ENCODE measurements at places on chromosomes 16 and 17.

DNA sequence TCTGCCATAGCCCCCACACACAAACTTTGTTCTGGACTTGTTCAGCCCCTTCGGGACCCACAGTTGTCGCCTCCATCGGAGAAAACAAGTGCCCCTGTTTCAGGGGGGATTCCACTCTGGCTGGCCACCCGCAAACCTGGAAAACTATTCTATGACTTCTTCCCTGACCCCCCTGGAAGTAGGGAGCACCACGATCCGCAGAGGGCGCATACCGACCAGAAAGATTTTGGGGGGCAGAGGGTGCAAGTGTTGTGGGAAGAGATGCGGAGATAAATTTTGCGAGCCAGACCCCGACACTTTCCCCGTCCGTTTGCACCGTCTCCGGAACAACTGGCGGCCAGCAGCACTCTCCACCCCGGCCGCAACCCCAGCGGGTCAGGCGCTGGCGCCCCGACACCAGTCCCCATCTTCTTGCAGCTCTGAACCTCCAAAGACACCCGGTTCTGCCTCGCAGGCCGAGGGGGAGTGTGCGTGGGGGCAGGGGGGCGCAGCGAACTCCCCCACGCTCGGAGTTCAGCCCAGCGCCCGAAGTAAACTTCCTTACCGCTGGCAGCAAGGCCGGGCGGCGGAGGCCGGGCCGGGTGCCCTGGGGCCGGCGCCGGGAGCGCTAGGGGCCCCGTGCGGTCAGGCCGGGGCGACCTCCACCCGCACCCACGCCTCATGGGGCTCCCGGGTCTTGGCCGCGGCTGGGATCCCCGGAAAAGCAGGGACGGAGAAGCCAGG, 744 bp downstream of the SALL1 start:
- no peak for DNase-seq

- no peak for DNase-seq
Measured at GRCh38 chr17:78844301-78845005, 3.8 kb upstream of the USP36 start.

GRCh38 chr17:19647697-19648474, 665 bp upstream of the ALDH3A2 start:
- DNase-seq: no peak

- no peak for DNase-seq
Measured at GRCh38 chr16:82010649-82011048, 621 bp downstream of the SDR42E1 start.

DNA sequence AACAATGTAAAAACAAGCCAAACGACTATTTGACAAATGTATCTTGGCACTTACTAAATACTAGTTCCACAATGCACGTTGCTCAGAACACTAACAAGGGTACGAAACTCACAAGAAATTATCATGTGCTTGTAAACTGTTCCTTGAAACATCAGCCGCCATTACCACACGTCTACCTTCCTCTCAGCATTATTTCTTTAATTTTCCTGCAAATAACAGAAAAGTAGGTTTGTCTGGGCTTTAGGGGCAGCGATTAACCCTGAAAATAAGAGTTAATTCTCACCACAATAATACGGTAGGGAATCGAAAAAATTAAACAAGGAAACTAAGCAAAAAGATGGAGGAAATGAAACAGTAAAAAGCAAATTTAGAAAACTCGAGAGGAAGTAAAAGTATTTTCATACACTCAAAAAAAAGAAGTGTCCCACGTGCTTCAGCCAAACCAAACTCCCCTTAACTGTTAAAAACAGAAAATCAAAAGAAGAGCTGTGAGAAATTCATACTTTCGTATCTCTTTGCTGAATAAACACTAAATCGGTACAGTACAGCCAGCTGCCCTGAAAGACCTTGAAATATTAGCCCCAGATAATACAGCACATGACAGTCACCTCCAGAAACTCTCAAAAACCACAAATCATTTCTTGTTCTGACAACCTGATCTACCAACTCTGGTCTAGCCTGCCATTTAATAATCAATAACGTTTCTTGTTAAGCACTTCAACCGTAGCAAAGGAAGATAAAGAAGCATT, 1.2 kb downstream of the ARHGAP17 start:
- no peak for DNase-seq

GRCh38 chr16:50092891-50093290, 27.1 kb downstream of the HEATR3 start:
- DNase-seq: no peak
